Gastroesophageal sphincter (tissue), 4 donors: ENCODE measurements at places on chromosomes 4 and X. TPM values are rescaled to one million over a fixed set of nuclear protein-coding genes. Genes with fewer than 3 reads are reported as not detected.

DNA sequence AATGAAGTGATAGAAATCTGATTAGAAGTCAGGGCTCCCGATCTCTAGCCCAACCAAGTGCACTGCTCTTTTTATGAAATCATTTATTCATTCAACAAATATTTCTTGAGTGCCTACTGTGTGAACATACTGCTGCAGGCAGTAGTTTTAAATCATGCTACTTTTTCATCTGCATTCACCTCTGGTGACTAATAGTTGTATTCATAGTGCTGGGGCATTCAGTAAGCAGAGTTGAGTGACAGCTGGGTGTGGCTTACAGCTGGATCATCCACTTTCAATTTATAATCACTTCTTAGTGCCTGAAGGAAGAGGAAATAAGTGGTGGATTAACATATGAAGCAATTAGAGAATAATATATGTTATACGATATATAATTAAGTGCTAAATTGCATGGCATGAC is 94.1 kb upstream of the HPRT1 start:
- ATAC-seq: no peak

The FAM149A gene
- total RNA-seq: 36.9 TPM

DNA sequence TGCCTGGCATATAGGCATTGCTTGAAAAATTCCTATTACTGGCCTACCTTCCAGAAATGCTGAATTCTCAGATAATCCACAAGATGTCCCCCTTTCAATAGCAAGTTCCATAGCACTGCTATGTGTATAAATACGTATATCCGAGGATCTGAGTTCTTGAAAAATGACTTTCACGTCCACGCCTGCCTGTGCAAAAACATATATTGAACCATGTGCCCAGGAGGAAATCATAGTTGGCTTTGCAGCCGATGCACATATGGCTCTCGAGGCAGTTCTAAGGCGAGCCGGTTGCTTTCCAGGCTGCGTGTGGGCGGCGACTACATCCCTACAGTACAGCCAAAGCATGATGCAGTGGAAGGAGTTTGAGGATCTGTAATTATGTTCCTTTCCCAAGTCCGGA is 55.4 kb upstream of the ESX1 start:
- ATAC-seq: no peak

DNA sequence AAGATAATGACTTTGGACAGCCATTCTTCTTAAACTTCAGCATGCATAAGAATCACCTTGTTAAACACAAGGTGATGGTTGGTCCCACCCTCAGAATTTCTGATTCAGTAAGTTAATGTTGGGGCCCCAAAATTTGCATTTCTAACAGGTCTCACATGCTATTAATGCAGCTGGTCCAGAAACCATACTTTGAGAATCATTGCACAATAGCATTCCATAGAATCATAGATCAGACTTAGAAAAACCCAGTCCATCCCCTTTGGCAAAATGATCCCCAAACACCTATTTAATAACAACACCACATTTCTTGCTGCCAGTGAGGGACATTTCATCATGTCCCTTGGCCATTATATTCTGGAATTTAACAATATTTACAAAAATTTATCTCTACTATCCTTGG is 6.2 kb upstream of the MGAT4D start:
- ATAC-seq: no peak

DNA sequence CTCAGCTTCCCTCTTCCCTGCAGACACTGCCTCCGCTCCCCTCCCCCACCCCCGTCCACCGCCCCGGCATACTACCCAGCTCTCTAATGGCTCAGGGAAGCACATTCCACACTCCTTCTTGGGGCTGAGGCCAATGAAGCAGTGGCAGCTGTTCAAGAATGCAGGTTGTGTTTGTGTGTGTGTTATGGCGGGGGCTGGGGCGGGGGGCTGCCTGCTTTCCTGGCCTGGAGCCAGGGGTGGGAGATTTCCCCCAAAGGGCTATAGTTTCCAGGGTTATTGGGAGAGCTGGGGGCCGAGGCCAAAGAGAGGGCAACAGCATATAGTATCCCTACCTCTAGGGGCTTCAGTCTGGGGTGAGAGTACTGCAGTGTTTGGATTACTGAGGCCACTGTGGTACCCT is 149.4 kb downstream of the EFNB1 start:
- ATAC-seq: peak; percentile 82

- no peak for ATAC-seq
Observed at GRCh38 chrX:83593634-83594294, 85.7 kb downstream of the POU3F4 start.

The NUP62CL gene
- not detected for total RNA-seq

DNA sequence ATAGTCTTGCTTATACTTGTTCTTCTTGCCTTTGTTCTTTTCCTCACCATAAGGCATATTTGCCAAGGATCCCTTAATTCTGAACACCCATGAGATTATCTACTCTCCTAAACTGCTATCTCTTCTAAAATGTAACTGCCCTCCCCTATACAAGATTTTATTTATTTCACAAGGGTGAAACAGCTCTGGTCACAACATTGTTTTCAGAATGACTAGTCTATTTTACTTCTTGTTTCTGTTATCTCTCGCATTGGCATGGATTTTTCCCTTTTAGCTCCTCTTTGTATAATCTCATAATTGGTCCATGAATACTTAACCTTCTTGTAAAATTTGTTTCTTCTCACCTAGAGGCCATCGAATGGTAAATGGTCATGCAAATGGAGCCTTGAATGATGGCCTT is 17.2 kb upstream of the COL25A1 start:
- ATAC-seq: no peak

DNA sequence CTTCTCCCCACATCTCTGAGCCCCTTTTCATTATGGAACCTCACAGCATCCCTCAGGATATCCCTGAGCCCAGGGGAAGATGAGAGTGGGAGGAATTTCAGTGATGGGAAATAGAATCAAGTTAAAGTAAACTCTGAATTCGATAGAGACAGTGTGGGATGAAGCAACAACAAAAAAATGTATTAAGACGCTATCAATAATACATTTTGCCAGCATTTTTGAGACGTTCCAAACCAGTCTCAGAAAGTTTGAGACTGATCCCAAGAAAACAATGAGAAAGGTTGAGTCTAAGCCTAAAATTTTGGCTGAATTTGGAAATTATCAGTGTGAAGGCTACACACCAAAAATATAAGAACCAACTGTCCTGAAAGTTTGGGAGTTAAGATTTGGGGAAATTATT is 196.2 kb downstream of the CBR4 start:
- no peak for ATAC-seq

DNA sequence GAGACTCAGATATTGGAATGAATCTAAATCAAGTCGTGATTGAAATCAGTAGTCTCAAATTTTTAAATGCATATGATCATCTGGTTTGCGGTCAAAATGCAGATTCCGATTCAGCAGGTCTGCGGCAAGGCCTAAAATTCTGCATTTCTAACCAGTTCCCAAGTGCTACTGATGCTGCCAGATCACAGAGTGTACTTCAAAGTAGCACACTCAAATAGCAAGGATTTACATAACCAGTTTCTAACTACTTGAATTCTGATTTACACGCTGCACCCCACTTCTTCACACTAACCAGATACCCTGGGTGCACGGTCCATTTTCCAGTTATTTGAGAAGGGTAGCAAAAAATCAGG is 752 bp downstream of the MBTPS2 start:
- no peak for ATAC-seq

DNA sequence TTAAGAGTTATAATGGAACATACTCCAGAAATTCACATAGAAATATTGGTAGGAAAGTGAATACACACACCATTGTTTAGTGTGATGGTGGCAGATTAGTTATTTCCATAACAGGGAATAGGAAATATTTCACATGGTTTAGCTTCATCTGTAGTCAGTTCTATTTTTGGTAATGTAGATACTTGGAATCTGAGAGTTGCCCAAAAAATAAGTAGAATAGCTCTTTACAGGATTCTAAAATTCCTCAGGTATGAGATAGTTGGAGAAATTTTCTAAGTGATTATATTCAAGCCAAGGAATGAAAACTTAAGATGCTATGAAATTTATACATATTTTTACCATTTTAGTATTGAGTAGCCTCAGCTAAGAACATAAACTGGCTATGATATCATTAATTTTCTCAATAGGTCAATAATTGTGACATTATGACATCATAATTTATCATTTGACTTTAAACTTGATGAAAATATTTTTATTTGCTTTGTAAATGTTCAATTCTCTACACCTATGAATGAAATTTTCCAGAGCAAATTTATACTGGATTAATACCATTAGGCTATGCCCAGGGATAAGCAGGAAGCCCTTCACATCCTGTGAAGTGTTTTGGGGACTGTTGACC is 35.8 kb downstream of the CPEB2 start:
- ATAC-seq: no peak

DNA sequence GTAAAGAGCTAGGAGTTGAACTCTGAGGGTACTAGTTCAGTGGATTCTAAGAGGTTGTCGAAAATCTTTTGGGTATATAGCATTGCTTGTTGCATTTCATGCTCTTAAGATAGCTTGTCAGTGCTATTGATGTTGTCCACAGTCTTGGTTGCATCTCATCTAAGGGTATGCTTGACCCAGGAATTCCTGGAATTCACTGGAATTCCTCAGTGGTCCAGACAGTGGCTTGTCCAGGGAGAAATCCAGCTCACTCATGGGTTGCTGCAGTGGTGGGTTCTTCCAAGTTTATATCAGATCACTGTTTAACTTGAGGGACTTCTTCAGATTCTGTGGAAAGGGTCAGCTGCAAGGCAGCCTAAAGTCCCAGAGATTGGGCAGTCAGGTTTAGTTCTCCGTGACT is 29.8 kb upstream of the SMARCAD1 start:
- no peak for ATAC-seq

DNA sequence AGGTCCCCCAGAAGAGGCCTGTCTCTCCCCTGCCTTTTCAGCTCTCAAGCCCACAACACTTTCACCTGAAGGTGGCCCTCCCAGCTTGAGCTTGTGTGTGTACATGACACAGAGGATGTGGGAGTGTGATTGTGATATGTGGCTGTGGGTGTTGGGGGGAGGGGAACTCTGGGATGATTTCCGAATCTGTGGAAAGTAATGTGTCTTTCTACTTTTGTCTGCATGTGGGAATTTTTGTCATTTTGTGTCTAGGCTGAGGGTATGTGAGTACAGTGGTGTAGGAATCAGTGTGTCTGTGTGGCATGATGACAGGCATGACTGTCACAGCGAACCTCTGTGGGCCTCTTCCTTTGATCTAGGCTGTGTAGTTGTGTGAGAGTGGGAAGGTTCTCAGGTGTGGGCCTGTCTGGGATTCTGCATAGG is 6.4 kb downstream of the SYP start:
- ATAC-seq: no peak

GRCh38 chr4:138279286-138279685 is 37.1 kb upstream of the SLC7A11 start:
- ATAC-seq: no peak

The MTTP gene
- total RNA-seq: 0.16 TPM

The MAGEA2 gene
- total RNA-seq: not detected
